ENCODE measurements at places on chromosomes 1 and 21.

GRCh38 chr1:106276871-106277270 lies 779.6 kb upstream of the PRMT6 start:
- DNase-seq: no peak

GRCh38 chr1:225962440-225962975 lies 21.5 kb upstream of the LEFTY2 start:
- no peak for DNase-seq

DNA sequence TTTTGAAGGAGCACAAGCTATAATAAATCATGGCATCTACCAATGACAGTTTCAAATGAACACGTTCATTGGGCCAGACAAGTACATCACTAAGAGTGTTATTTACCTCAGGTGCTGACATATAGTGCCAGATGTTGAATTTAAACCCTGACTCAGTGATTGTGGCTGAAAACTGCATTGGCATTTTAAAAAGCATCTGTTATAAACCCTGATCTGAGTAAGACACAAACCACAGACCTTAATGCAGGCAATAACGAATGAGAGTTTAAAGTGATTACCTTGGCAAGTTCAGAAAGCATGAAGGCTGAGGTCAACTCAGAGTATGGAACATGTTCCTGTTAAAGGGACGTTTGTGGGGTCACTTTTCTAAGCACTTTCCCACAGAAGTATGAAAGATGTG lies 865.1 kb upstream of the TMPRSS15 start:
- DNase-seq: no peak

- DNase-seq: peak; percentile 37
Observed at GRCh38 chr1:41955461-41956159, 36.9 kb upstream of the HIVEP3 start.

- DNase-seq: no peak
Observed at GRCh38 chr1:222204475-222204874, 343.4 kb downstream of the HHIPL2 start.

- DNase-seq: no peak
Observed at GRCh38 chr1:41656825-41657500, 172.5 kb upstream of the EDN2 start.

- DNase-seq: no peak
Observed at GRCh38 chr1:37765916-37766664, 1.2 kb upstream of the EPHA10 start.

GRCh38 chr1:225889743-225890142 lies 797 bp upstream of the LEFTY1 start:
- DNase-seq: no peak

GRCh38 chr1:14265495-14265894 lies 333.0 kb upstream of the KAZN start:
- DNase-seq: no peak

DNA sequence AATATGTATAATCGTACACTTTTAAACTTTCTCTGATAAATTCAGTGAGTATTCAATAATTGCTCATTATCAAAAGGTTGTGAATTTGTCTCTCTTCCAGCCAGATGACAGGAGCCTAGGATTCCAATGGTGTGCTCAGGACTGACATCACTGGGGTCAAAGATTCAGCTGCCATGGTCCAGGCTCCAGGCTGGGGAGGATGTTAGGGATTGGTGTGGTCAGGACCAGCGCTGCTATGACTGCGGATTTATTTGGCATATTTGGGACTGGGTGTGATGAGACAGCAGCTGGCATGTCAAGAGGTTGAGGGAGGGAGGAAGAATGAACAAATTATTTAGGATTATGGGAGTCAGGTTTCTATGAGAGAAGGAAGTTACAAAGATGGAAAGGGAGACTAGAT lies 48.2 kb upstream of the ABCA4 start:
- DNase-seq: no peak

DNA sequence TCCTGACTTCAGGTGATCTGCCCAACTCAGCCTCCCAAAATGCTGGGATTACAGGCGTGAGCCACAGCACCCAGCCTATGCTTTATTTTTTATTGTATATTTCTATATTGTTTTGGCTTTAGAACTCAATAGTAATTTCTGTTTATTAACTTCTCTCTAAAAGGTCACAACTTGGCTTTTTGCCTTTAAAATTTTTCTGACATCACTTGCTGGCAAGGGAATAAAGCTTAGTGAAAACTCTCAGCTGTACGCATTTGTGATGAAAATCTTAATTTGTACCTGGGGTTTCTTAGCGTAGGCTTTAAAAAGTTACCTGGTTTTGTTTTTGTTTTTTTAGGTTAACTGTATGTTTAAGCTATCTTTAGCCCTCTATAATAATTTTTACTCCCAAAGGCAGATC lies 36.2 kb downstream of the B3GALNT2 start:
- DNase-seq: no peak

DNA sequence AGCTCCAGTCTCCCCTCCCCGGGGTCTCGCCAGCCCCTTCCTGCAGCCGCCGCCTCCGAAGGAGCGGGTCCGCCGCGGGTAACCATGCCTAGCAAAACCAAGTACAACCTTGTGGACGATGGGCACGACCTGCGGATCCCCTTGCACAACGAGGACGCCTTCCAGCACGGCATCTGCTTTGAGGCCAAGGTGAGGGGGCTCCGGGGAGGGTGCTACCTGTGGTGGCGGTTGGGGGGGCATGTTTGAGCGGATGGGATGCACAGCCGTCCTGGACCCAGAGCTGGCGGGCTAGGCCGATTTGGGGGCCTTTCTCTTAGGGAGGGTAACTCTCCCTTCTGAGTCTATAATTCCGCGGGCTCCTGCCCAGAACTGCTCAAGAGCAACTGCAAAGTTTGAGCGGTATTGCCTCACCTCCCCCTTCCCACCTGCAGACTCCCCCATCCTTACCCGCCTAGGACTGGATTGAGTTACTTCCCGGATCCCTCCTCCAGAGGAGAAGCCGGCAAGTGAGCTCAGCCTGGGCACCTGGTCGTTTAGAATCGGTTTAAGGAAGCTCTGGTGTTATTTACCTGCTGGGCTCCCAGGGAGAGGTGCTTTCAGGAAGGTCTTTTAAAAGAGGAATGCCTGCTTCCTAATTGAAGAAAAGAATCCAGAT lies 730 bp downstream of the NOS1AP start:
- no peak for DNase-seq

DNA sequence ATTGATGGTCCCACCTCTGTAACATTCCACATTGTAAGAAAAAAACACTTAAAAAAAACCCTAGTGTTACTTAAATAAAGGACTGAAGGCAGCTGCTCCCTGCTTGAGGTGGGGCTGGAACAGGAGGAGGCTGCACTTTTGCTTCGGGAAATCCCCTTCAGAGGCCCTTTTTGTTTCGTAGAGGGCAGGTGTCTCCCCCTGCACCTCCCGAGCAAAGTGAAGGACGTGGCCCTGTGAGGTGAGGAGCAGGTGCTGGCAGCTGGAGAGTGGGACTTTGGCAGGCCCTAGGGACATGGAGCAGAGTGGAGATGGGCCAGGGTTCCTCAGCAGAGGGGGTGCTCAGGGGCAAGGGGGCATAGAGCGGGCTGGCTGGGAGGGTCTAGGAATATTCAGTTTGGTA lies 33.4 kb upstream of the WNT4 start:
- DNase-seq: no peak

- no peak for DNase-seq
Observed at GRCh38 chr1:21701401-21701800, 32.2 kb upstream of the RAP1GAP start.

- no peak for DNase-seq
Observed at GRCh38 chr1:29200906-29201594, 19.4 kb upstream of the SRSF4 start.

DNA sequence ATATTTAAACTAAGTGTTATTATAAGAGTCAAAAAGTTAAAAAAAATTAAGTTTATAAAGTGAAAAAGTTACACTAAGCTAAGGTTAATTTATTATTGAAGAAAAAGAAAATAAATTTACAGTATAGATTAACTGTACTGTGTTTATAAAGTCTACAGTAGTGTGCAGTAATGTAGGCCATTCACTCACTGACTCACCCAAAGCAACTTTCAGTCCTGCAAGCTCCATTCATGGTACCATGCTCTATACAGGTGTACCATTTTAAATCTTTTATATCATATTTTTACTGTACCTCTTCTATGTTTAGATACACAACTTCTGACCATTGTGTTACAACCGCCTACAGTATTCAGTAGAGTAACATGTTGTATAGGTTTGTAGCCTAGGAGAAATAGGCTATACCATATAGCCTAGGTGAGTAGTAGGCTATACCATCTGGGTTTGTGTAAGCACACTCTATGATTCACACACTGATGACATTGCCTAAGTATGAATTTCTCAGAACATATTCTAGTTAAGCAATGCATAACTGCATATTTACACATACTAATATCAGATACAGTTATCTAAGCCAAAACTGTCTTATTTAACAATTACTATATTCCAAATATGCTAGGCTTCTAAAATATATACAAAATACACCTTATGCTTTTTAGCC lies 80.6 kb upstream of the GFI1 start:
- no peak for DNase-seq

- DNase-seq: peak; percentile 14
Observed at GRCh38 chr1:161071886-161072371, 2.2 kb upstream of the ARHGAP30 start.

GRCh38 chr1:244496186-244496585 lies 35.1 kb downstream of the CATSPERE start:
- DNase-seq: no peak

DNA sequence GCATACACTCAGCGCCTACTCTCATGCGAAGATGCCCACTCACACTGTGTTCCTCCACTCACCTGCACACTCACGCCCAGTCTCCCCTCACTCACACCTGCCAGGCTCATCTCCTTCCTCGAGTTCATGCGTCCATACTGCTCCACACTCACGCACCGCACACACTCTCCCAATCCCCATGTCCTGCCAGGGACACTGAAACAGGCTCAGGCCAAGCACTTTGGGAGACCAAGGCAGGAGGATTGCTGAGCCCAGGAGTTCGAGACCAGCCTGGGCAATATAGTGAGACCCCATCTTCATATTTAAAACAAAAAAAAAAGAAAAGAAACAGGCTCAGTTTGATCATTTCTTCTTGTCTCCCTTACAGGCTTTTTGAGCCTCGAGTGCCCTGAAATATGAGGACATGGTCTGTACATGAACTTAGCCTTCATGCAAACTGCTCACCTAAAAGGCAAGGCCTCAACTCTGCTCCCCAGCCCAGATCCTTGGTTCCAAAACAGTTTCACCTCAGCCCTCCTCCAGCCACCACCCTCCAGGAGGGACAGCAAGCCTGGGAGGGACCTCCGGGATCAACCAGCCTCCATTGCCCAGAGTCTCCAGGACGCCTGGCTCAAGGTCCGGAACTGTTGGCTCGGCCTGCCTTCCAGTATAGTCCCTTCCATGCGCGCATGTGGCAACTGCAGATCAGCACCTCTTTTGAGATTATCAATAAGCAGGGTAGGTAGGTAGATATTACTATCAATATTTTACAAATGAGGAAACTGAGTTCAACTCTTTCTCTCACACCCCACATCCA lies 2.4 kb upstream of the PTAFR start:
- DNase-seq: no peak

GRCh38 chr1:30179942-30180543 lies 543.3 kb downstream of the MATN1 start:
- DNase-seq: no peak

DNA sequence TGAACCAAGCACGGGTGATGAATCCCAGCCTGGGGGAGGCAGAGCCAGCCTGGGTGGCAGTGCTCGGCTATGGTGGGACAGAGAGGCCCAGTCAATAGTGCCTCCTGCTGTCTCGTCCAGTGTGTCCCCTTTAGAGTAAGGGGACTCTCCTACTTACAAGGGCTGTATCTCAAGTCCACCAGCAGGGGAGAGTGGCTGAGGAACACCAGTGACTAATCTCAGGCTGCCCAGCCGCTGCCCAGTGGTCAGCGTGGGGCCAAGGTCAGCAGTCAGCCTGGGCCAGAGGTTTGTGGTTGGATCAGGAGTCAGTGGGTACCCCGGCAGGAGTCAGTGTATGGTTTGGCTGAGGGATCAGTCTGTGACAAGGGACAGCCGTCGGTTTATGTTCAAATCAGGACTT lies 109.2 kb upstream of the RUNX3 start:
- no peak for DNase-seq
